NCI-H1105 (cell line): ENCODE measurements at places on chromosomes 1 and 21.
A peak's percentile ranks its signal among the peaks of the same experiment; 100 is the strongest.

GRCh38 chr1:85339089-85339488 is 62.7 kb upstream of the BCL10 start:
- no peak for DNase-seq

DNA sequence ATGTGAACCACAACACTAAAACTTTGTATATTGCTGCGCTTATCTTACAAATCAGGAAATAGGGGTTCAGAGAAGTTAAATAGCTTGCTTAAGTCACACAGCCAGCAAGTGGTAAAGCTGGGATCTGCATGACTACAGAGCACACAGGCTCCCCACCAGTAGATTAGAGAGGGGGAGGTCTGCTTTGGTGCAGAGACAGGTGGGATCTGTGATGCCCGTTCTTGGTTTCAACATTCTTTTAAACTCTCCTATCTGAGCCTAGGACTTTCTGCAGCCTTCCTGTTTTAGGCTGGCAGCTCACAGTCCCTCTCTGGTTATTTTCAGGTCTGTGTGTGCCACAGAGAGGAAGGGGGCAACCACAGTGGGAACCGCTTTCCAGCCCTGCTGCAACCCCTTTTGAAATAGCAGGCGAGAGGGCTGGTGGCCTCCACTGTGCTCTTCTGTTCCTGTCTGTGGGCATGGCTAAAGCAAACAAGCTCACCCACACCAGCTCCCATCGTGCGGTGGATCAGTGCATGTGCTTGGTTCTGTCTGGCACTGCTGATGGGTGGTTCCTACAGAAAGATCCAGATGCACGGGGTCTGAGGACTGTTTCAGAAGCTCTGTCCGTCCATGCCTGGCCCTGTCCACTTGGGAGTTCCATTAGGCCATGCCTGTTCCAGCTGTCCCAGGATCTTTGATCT is 1.7 kb upstream of the IL6R start:
- no peak for DNase-seq

DNA sequence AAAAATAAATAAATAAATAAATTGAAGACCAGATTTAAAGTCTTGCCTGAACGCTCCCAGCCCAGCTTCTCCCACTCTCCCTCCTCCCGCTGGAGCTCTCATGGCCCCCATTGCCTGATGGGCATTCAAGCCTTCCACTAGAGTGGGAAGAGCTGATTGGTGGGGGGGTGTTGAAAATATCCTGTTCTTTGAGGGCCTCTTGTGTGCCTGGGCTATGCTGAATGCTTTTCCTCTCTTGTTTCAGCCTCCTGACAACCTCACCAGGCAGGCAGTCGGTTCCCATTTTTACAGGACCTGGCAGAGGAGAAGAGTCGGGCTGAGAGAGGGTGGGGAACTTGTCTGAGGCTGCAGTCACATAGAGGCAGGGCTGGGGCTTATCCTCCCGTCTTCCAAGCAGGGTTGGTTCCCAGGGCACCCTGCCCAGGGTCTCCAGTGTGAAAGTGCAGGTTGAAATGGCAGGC is 59.2 kb upstream of the SSBP3 start:
- DNase-seq = no peak

DNA sequence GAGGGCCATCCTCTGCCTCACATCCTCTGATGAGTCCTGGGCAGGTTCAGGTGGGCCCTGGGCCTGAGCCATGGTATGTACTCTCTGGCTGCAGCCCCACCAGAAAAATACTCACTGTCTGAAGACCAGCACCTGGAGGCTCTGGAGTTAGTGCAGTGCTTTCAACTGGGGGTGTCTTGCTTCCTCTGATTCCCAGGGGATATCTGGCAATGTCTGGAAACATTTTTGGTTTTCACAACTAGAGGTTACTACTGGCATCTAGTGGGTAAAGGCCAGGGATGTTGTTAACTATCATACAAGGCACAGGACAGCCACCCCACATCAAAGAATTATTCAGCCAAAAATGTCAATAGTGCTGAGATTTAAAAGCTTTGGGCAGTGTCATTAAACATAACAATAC is 152.7 kb downstream of the HIVEP3 start:
- DNase-seq = no peak

DNA sequence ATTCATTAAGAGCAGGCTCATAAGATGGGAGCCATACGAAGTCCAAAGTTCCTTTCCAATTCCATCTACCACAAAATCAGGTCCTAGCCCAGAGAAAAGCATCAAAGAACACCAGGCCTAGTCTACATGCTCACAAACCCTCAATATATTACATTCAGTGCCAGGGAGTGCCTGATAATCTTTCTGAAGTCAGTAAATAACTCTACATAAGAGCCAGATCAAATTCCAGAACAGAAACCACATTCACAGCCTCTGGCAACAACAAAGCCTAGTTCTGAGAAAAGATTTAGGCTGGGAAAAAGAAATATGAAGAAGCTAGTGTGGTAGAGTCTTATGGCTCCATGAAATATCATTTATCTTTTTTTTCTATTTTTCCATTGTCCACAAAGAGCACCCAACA is 40.5 kb upstream of the RBBP5 start:
- DNase-seq = no peak

GRCh38 chr1:31596737-31597097 is 20.4 kb downstream of the TINAGL1 start:
- no peak for DNase-seq

DNA sequence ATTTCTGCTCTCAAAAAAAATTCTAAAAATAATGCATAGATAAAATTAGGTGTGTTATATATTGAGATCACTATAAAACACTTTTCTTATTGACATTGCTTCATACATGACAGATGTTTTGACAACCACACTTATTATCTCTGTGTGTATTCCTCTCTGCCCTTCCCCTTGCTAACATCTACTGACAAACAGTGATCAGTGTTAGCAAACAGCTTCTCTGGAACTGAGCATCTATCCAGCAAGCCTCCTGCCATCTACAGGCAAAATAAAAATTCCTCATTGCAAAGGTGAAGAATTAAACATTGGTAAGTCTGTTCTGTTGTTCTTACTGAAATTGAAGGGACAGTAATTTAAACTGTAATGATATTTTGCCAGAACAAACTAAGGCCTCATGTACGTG is 2153.9 kb downstream of the NCAM2 start:
- DNase-seq = no peak

DNA sequence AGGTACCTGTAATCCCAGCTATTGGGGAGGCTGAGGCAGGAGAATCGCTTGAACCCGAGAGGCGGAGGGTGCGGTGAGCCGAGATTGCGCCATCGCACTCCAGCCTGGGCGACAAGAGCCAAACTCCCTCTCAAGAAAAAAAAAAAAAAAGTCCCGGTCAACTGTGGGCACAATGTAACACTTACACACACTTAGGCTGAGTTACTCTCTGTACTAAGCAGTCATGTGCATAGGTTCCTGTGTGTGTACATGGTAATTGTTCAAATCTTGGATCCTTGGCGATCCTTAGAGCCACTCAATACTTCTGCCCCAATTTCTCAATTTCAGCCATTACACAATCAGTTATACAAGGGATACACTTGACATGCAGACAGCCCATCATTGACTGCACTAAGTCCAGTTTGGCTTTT is 11.6 kb downstream of the SDCCAG8 start:
- no peak for DNase-seq

DNA sequence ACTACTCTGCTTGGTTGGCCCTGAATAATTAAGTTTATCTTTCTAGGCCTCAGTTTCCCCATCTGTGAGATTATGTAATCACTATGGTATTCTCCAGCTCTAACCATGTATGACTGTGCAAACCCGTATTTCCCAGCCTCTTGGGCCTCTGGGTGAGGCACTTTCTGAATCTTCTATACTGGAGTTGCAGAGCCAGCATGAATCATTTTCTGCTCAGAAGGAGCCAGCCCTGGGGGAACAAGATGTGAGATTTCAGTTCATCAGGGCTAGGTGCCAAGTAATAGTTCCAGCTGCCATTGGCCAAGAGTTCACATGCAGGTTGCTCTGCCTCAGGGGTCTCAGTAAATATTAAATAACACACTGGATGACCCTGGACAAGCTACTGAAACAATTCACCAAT is 47.7 kb upstream of the USP24 start:
- DNase-seq = no peak

DNA sequence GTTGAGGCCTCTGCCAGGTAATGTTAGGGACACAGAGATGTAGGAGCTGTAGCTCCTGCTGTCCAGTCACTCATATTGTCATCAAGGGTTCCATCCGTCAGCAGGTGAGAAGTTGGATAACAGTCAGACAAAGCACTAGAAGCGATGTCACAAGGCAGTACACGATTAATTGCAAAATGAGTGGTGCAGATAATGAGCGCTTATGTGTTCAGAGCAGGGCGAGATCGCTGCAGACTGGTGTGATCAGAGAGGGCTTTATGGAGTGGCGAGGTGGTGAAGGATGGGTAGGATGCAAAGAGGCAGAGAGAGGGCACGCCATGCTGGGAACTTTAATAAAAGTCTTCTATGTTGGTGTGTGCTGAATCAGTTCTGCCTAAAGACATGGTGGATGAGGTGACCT is 8.8 kb downstream of the TMCC2 start:
- no peak for DNase-seq

DNA sequence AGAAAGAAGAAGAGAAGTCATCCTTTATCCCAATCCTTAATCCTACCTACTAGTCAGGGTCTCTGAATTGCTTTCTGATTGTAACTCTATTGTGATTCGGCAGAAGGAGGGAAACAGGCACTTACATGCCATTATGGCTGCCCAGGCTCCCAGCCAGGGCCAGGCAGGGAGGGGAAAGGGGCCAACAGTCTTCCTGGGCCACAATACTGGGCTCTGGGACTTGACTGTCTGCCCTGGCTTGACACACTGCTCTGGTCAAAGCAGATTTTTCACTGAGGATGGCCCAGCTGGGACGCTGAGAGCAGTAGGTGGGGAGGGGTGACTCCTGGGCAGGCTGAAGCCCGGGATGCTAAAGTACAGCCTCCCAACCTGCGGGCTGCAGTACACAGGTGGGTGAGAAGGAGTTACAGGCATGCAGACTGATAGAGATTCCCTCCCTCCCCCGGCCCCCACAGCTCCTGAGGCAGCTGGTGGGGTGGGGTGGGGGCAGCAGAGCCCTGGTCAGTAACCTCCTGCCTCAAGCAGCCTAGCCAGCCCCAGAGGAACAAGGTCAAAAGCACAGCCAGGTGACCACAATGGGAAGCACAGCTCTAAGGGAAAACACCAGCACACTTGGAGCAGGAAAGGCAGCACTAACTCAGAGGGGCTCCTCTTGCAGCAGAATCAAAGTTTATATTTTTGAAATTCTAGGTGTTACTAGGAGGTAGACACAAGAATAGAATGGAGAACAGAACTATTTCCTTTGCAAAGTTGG is 25.3 kb downstream of the KCND3 start:
- peak; percentile 11 for DNase-seq

DNA sequence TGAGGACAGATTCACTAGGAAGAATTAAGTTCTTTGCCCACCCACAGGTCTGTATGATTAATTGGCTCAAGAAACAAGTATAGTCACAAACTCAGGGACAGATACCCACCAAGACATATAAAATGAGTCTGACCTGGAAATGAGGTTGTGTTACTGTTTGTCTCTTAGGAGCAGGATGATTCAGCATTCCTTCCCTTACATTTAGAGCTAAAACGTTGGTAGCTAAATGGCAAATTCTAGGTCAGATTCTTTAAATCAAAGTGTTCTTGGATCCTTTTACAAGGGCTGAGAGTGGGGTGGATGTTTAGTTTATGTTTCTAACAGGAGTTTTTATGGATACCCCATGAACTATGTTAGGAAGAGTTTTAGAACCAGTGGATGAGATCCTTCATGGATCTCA is 4.7 kb downstream of the RIMKLA start:
- DNase-seq = no peak

GRCh38 chr1:2326524-2326923 is 64.8 kb downstream of the MORN1 start:
- no peak for DNase-seq

DNA sequence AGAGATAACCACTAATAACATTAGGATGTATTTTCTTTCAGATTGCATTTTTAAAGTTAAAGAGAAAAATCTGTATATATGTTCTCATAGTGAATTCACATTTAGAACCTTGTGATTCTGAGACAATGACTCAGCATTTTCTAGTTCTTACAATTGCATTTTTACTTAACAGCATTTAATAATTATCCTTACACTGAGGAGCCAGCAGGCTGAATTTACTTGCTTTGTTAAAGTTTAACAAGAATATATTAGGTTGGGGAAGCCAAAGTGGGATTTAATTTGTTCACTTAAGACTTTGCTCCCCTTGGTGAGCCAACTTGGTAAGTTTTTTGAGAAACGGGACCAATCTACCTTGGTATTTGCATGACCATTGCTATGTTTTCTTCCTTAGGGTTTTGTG is 4.5 kb downstream of the PATJ start:
- DNase-seq = no peak

DNA sequence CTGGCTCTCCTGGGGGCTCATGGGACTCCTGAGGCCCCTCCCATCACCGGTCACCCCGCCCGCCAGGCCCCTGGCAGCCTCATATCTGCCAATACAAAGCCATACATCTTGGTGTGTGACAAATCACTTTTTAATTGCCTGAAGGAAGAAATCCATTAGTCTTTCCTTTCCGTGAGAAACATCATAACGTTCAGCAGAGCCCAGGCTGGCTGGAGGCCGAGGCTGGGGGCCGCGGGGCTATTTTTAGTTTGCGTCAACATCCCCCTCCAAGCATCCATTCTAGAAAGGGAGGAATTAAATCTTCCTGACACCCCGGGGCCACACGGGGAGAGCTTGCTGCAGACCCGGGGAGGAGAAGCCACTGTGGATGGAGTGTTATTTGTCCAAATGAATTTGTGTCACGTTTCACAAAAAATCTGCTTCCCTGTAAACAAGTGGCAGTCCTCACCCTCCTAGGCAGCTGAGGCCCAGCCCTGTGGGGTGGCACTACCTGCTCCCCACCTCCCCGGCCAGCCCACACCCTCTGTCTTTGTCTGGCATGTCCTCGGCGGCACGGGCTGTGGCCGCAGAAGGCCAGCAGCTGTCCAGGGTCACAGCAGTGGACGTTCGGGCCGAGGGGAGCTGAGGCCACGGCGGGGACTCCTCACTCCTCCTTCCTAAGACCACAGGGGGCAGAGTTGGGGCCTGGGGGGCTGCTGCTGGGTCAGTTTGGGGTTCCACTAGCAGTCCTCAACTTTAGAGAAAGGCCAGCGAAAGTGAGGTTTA is 236.9 kb upstream of the VAMP3 start:
- no peak for DNase-seq

GRCh38 chr1:84164567-84165021 is 20.5 kb downstream of the PRKACB start:
- peak; percentile 35 for DNase-seq

GRCh38 chr1:246907472-246907871 is 24.3 kb downstream of the AHCTF1 start:
- no peak for DNase-seq

GRCh38 chr1:4117196-4117595 is 217.1 kb upstream of the C1orf174 start:
- DNase-seq = no peak

DNA sequence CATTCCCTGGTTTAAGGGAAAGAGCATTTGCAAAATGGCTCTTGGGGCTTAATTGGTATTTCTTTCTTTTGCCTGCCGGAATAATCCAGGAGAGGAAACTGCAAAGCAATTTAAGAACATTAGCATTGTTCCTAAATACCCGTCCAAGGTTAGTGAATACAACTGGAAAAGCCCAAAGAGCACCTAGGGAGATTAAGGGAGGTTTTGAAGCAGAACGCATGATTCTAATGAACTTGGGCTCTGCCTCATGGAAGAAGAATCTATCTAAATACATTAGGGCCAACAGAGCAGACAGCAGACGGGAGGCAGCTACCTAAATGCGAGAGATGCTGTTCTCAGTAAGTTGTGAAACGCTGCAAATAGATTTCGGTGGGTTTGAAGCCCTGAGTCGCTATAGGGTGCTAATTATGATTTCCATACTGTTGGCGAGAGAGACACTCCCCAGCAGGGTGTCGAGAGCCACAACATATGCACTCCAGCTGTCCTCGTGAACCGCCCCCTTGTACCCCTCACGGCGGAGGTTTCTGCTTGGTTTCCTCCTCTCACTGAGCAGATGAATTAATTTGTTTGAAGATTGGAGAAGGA is 326.7 kb upstream of the CAMK1G start:
- no peak for DNase-seq
